ENCODE measurements at places on chromosomes 2 and 18.

GRCh38 chr2:36545871-36546416, 52.0 kb downstream of the FEZ2 start:
- DNase-seq: no peak

- no peak for DNase-seq
These were observed 45.3 kb downstream of the LRPPRC start for GRCh38 chr2:43950383-43951008.

- DNase-seq: no peak
These were observed 12.3 kb downstream of the EN1 start for GRCh38 chr2:118834901-118835745.

DNA sequence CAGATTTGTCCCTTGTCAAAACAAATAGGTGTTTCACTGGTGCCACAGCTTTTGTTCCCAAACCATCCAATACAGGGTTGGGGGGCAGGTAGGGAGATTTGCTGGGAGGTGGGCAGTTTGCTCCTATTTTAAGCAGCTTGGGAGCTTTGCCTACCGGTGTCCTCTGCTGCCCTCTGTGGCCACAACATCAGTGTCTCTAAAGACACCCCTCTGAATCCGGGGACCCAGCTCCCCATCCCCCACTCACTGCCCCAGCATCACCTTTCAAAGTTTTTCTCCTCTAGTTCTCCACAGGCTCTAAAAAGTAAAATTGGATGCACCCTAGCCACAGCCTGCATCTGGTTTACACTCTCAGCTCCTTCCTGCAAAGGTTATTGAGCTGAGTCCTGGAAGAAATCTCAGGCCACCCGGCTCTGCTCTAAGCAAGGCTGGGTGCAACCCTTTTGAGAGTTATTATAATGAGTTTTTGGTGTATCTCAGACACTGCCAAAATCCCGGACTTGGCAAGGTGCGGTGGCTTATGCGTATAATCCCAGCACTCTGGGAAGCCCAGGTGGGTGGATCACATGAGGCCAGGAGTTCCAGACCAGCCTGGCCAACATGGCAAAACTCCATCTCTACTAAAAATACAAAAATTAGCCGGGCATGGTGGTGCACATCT, 2.9 kb upstream of the EPAS1 start:
- no peak for DNase-seq

GRCh38 chr18:79809482-79810192, 11.9 kb downstream of the KCNG2 start:
- no peak for DNase-seq

GRCh38 chr2:168090366-168091135, 156.8 kb downstream of the STK39 start:
- no peak for DNase-seq

DNA sequence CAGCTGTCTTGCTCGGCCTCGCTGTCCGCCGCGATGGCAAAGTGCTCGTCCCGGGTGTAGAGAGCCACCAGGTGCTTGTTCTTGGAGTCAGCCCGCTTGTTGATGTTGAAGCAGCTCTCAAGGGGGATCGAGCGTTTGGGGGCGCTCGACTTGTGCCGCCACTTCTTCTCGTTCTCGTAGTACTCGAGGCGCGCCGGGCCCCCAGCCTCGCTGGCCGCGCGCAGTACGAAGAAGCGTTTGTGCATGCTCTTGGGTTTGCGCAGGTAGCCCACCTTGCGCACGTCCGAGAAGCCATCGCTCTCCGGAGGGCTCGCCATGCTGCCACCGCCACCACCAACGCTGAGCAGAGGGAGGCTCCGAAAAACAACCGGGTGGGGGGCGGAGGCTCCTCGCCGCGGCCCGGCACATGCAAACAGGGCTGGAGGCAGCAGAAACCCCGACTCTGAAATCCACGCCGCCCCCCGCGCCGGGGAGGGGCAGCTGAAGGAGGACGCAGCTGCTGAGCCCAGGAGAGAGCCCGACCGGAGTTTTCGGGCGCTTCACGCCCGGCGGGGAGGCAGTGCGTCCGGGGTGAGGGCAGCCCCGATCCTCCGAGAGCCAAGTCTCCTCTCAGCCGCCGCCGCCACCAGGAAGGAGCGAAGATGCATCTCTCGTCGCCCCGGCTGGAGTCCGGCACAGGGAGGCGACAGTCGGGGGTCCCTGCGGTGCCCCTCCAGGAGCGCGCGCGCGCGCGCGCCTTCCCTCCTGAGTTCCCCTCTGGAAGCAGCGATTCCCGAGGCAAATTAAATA, 1.0 kb downstream of the IRS1 start:
- no peak for DNase-seq

DNA sequence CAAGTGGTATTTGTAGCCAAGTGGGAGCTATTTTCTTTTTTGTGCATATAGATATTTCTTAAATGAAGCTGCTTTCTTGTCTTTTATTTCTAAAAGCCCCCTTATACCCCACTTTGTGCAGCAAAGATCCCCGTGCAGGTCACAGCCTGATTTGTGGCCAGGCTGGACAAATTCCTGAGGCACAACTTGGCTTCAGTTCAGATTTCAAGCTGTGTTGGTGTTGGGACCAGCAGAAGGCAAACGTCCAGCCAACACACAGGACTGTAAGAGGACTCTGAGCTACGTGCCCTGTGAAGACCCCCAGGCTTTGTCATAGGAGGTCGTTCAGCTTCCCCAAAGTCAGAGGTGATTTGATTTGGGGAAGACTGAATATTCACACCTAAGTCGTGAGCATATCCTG, 21.9 kb downstream of the FOSL2 start:
- no peak for DNase-seq

- DNase-seq: no peak
These were observed 291.5 kb downstream of the TDRD15 start for GRCh38 chr2:21415234-21415633.

- DNase-seq: no peak
These were observed 107.2 kb downstream of the COL6A3 start for GRCh38 chr2:237306787-237307170.

DNA sequence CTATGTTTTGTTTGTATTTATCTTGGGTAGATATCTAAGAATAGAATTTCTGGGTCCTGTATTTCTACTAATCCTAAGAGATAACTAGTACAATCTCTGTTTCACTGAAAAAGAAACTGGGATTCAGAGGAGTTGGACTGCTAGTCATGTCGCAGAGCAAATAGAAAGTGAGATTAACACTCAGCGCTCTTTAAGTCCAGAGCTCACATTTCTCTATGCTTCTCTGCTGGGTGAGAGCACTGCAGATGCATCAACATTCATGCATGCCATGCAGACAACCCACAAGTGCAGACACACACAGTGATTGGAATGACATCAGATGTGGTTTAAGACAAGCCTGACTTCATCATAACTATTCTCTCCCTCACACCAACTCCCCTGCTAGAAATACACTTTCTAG, 563.8 kb downstream of the TDRD15 start:
- DNase-seq: no peak

DNA sequence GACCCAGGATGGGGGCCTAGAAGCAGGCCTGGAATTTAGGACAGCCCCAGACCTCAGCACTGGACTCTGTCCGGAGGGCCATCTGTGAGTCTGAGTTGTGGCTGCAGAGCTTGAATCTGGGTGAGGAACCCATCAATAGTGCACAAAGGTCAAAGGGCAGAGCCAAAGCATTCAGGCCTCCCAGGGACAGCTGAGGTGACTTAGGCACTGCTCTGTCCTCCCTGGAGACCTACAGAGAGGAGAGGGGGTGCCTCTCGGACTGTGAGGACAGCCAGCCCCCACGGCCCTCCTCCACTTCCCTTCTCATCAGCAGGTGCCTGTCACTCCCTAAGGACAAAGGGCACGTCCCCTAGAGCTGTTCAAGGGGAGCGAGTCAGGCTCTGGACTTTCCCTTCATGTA, 25.1 kb upstream of the PRLH start:
- no peak for DNase-seq

- DNase-seq: no peak
These were observed 514.1 kb downstream of the CPS1 start for GRCh38 chr2:211070547-211070946.

DNA sequence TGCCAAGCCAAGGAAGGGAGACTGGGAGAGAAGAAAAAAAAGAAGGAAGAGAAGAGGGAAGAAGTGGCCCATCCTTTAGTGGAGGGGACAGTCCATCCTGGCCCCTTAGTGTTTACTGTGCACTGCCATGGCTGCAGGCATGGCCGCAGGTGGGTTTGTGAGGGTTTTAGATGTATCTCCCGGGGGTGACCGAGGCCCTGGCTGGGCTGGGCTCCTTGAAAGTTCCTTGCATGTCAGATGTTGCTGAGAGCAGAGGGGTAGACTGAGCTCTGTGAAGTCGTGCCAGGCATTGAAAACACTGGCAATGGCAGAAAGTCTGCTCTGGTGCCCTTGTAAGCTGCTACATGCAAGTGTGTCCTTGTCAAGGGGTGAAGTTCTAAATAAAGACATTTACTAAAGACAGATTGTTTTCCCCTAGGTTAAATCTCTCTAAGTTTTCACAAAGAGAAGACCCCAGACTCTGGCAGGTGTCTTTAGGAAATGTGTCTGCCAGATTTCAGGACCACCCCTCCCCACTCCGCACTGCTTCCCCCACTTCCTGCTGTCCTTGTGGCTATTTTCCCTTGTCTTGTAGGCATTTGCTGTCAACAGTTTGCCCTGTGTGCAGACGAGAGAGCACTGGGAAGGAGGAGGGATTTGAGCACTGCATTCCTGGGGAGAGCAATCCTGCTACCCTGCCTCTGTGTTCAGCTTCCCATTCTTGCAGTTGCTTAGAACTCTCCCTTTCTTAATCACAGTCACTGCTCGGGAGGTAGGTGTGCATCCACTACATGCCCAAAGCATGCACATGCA, 68.4 kb downstream of the ACOXL start:
- DNase-seq: no peak

GRCh38 chr2:85797921-85798320, 44.1 kb downstream of the ATOH8 start:
- DNase-seq: no peak

DNA sequence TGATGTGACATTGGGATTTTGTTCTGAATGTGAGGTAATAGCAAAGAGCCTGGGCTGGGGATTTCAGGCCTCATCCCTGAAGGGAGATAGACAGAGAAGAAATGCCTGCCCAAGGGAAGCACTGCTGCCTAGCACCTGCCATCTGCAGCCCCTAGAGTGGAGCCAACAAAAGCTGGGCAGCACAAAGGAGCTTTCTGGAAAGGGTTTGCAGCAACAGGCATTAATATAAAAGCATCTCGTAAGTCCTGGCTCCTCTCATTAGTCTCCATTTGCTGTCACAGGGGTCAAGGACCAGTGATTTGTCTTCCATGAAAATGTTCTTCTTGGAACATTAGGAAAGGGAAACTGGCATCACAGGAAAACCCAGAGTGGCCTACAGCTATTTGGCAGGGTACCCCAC, 157.2 kb upstream of the SLC14A2 start:
- no peak for DNase-seq

DNA sequence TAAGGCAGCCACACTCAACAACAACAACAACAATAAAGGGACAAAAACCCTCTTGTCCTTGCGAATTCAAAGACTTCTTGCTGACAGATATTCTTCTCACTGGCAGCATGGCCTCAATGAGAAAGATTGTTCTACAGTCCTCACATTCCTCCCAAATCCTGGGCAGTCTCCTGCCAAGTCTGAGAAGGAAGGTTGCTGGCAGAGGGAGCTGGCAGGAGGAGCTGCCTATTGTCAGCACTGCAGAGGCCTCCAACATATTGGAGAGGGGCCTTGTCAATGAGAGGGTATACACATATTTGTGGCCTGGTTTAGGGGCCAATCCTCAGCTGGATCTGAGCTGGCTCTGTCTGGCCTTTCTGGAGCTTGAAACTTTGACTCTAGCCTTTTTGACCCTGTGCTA, 63.5 kb downstream of the LAMA3 start:
- no peak for DNase-seq

- DNase-seq: no peak
These were observed 125.5 kb downstream of the DYSF start for GRCh38 chr2:71578767-71579342.

DNA sequence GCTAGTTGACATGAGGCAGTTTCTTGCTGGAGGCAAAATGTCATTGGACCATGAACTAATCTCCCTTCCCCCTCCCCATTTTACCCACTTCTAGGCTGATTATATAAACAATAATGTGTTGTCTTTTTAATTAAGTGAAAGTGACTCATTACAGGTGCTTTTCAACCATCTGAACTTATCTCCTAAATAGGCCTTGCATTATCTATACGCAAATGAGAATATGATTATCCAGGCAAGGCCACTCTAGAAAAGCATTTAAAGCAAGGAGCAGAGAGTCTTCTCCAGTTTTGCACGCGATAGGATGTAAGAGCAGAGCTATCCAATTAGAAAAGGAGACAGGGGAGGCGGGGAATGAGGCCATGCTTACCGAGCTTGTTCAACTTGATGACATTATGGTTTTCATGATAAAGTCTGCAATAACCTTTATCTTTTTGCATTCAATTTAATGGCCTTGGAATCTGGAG, 286.1 kb upstream of the SIX3 start:
- DNase-seq: no peak

- no peak for DNase-seq
These were observed 28.0 kb downstream of the RFX8 start for GRCh38 chr2:101446869-101447268.

GRCh38 chr2:145930318-145930717, 1410.4 kb upstream of the ZEB2 start:
- DNase-seq: no peak

DNA sequence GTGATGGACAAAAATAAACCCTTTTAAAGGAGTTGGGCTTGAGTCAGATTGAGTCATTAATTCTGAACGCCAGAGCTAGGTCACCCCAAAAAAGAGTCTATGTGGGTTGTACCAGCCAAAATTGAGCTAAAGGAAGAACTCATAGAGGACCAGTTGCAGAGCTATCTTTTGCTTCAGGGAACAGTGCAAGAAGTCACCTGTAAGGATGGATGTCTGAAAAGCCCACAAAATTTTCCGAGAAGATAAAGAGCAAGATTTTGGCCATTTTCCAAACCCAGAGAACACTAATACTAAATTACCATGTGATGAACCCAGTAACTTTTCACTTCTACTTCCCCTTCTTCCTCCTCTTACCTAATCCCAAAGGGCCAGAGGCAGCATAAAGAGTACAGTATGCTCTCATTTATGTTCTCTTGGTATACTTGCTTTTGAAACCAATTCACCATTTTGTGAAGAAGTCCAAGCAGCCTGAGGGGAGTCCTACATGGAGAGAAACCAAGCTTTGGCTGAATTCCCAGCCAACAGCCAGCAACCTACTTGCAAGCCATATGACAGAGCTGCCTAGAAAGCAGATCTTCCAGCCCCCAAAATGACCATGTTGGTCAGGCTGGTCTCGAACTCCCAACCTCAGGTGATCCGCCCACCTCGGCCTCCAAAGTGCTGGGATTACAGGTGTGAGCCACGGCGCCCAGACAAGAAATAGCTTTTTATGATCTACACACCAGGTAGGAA, 551.7 kb downstream of the SATB2 start:
- no peak for DNase-seq

GRCh38 chr2:146385031-146385430, 1459.8 kb upstream of the ACVR2A start:
- DNase-seq: no peak

GRCh38 chr2:30204281-30204680, 27.1 kb upstream of the LBH start:
- DNase-seq: no peak

GRCh38 chr2:174053355-174054151, 88.4 kb upstream of the SP3 start:
- peak; percentile 36 for DNase-seq

Data from LoVo (cell line).